Thoracic aorta endothelial cell (primary cell): ENCODE measurements at places on chromosomes 6 and 20. TPM values are rescaled to one million over a fixed set of nuclear protein-coding genes. Genes with fewer than 3 reads are reported as not detected.

The TXLNB gene
- under 0.01 and 0.22 TPM in 2 replicates for total RNA-seq

The PTCHD4 gene
- total RNA-seq, result 1.9 and 3.2 TPM in 2 replicates

The HTR1E gene
- total RNA-seq, result not detected in 2 replicates

The BLCAP gene
- total RNA-seq, result 49.0 and 57.0 TPM in 2 replicates

The DPPA5 gene
- not detected in 2 replicates for total RNA-seq

The CAGE1 gene
- under 0.01 and 0.07 TPM in 2 replicates for total RNA-seq

The ABHD16B gene
- total RNA-seq, result not detected in 2 replicates

The F13A1 gene
- total RNA-seq, result not detected in 2 replicates

The MTG2 gene
- total RNA-seq, result 16.4 and 19.0 TPM in 2 replicates

The GSTA3 gene
- not detected in 2 replicates for total RNA-seq
